ENCODE measurements at places on chromosomes 16 and 17. TPM values are rescaled to one million over a fixed set of nuclear protein-coding genes. Genes with fewer than 3 reads are reported as not detected.

Gene BRD7
- 47.6 TPM for polyA plus RNA-seq

Gene PRSS33
- polyA plus RNA-seq = not detected

Gene TSPAN10
- polyA plus RNA-seq = 0.47 TPM

Gene GLP2R
- polyA plus RNA-seq = not detected

Gene MT1G
- 8.3 TPM for polyA plus RNA-seq

Gene ZNF19
- 3.0 TPM for polyA plus RNA-seq

DNA sequence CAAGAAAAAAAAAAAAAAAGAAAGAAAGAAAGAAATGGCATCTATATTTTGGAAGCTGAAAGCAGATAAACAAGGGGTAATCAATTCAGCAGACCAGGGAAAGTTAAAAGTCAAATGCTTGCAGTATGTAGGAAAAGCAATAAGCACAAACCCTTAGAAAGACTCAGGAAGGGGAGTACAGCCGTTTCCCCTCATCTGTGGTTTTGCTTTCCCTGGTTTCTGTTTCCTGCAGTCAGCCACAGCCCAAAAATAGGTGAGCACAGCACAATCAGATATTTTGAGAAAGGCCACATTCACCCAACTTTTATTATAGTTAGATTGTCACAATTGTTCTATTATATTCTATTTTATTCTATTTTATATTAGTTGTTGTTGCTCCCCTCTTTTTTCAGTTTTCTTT is 14.4 kb upstream of the ALOX12 start:
- DNase-seq = no peak

DNA sequence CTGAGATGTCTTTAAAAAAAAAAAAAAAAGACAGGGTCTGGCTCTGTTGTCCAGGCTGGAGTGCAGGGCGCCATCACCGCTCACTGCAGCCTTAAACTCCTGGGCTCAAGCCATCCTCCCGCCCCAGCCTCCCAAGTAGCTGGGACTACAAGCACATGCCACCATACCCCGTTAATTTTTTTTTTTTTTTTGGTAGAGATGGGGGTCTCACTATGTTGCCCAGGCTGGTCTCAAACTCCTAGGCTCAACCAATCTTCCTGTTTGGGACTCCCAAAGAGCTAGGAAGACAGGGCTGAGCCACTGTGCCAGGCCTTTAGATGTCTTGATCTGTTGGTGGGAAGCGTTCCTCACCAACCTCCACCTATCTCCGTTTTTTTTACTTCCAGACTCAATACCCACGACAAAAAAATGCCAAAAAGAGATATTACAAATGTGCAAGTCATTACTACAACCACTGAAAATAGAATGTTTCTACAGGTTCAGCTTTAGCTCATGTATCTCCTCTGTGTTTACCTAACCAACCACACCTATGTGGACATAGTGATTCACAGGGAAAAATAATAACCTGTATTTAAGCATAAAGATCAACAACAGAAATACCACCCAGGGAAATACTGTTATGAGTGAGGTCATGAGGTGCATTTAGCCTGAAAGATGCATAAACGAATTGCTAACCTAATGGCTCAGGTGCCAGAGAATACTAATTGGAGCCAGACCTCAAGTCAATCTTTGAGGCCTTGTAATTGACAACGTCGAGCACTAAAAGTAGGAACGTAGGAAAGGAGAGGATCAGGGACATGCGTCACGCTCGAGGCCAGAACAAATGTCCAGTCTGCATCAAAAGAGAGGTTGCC is 22.6 kb downstream of the NACA2 start:
- DNase-seq = no peak

DNA sequence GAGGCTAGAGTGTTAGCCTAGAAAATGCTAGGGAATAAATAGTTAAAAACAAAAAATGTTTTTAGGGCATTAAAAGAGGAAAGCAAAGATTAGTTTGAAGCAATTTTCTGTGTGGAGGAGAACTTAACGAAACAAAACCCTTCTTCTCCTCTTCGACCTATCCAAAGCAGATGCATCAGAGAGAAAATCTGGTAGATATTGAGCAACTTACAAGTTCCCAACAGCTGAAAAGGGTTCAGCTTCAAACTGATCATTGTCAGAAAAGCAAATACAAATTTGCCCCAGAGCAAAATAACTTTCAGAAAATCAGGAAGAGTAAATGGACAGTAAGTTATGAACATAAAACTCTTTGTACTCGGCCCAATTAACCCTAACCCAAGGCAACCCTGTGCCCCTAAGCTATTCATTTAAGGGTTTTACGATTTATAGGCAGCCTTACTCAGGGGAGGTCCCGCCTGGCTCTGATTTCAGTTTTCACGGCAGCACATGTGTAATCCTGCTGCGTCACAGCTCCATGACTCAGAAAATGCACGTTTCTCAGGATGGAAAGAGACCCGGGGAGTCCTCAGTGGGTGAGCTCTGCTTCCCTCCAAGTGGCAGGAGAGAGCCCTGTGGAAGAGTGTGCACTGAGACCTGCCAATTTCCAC is 405.7 kb upstream of the SALL1 start:
- DNase-seq = no peak

DNA sequence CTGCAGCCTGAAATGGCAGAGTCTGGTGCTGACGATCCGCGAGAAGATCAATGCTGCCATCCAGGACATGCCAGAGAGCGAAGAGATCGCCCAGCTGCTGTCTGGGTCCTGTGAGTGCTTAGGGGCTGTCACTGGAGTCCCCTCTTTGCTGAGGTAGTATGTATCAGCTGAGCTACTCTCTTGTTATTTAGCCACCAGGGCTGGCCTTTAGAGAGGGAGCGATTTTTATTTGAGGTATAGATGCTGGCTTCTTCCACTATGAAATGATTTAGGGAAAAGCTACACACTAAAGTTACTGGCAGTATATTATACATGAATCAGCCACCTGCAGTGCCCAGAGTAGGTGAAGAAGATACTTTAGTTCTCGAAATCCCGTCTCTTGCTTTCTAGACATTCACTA is 2.6 kb downstream of the CDK5RAP3 start:
- no peak for DNase-seq

GRCh38 chr17:29102046-29102445 is 59.1 kb downstream of the PIPOX start:
- DNase-seq = no peak

DNA sequence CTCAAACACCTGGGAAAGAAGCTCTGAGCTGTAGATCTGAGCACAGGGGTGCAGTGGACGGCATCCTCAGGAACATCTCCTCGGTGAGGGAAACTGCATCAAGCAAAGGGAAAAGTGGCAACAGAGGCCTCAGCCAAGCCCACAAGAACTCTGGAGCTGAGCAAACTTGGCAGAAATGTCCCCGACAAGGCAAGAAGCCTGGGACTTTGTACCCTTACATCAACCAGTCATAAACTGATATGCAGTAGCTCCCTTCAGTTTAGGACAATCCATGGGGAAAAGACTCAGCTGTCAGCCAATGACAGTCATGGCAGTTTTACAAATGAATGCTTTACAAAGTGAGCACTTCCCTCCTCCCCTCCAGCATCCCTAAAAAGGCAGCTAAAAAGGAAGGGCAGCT is 210.0 kb upstream of the DYNLRB2 start:
- no peak for DNase-seq

DNA sequence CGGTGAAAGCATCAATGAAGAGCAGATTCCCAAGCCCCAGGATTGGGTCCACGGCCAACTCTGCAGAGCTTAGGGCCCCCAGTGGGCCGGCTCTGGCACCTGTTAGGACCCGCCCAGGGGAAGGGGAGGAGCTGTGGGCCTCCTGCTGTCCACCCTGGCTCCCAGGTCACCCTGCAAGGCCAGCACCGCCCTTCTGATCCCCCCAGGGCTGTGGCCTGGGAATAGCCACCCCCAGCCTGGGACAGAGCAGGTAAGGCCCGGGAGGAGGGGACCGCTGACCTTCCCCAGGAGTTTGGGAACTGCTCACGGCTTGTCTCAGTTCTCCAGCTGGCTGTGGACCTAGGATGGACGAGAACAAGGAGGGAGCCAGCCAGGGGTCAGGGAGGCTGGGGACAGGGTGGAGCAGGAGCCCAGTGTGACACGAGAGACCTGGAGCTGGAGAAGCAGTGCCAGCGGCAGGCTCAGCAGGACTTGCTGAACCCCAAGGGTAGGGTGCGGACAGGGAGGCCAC is 39.3 kb upstream of the SLC38A10 start:
- no peak for DNase-seq

GRCh38 chr17:47810200-47810821 is 11.3 kb downstream of the OSBPL7 start:
- DNase-seq = no peak

GRCh38 chr17:32279891-32280716 is 14.5 kb downstream of the RHBDL3 start:
- DNase-seq = no peak

DNA sequence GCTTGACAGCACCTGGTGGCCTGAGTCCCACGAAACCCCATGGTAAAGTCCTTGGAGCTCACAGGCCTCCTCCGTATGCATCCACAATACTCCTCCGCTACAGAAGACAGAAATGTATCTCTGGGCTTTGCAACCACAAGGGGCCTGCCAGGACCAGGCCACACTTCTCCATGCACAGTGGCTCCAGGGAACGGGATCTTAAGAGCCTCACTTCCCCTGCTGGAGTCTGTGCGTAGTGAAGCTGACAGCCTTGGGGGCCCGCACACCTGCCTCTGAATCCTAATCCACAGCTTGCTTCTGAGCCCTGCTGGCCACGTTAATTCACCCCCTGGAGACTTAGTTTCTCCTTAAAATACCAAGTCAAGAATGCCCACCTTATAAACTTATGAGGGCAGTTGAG is 125.7 kb downstream of the COPRS start:
- DNase-seq = no peak

- no peak for DNase-seq
Measured at GRCh38 chr16:86538196-86538780, 16.7 kb downstream of the MTHFSD start.

All from GM12878 (cell line).